ENCODE measurements at places on chromosomes 12 and 14.
A peak's percentile ranks its signal among the peaks of the same experiment; 100 is the strongest.

- DNase-seq = no peak
Observed at GRCh38 chr14:99187858-99188257, 84.1 kb downstream of the BCL11B start.

GRCh38 chr14:106843386-106843785, 1317.0 kb downstream of the TMEM121 start:
- no peak for DNase-seq

GRCh38 chr12:54641554-54641953, 6.6 kb downstream of the DCD start:
- no peak for DNase-seq

DNA sequence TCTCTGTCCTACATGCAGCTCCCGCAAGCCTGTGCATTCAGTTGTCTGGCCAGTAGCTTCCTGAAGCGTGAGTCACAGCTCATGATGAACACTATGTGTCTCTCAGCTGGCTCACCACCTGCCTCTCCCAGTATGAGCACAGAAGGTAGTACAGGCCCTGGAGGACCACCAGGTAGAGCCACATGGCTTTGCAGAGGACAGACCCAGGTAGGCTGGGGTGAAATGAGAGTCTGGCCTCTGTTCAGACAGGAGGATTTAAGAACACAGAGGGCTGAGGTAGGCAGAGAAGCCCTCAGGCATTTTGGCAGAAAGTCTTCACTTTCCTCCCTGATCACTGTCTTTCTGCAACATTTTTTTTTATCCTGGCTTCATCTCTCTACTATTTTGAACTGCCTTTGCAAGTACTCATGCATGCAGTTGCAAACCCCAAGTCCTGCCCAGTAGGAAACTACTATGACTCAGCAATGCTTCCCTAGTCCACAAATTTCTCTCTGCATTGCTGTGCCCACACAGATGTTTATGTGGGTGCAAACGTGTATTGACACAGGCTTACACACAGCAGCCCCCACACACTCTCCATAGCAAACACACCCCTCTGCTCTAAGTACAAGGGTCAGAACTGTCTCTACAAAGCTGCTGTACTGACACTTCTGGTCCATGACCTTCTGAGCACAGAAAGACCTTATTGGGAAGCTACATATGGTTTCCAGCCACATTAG, 7.2 kb upstream of the SDR9C7 start:
- DNase-seq = no peak

DNA sequence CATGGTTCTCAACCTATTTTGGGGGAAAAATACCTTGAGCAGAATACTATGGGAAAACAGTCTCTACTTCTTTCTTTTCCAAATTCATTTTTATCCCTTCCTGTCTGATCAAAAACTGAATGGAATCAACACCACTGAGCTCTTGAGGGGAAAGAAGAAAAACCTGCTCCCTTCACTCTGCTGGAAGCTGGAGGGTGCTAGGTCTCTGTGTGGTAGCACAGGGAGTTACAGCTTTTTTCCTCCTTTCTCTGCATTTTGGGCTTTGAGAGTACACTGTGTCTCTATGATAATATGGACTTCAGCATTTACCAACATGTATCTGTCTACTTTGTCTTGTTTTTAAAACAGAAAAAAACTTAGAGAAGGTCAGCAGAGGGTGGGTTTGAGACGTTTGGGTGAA, 417.2 kb upstream of the SYT1 start:
- no peak for DNase-seq

GRCh38 chr12:68279227-68280054, 26.0 kb upstream of the IL22 start:
- DNase-seq = no peak

DNA sequence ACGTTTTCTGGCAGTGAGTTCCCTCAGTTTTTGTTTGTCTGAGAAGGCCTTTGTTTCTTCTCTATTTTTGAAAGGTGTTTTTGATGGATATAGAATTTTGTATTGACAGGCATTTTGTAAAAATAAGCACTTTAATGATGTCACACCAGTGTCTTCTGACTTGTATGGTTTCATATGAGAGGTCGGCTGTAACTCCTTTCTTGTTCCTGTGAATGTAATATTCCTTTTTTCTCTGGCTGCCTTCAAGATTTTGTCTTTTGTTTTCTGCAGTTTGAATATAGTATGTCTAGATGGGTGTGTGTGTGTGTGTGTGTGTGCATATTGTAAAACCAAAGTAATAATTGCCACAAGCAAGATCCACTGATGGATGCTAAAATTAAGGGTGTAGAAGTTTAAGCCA, 67.8 kb upstream of the PSMC1 start:
- no peak for DNase-seq

DNA sequence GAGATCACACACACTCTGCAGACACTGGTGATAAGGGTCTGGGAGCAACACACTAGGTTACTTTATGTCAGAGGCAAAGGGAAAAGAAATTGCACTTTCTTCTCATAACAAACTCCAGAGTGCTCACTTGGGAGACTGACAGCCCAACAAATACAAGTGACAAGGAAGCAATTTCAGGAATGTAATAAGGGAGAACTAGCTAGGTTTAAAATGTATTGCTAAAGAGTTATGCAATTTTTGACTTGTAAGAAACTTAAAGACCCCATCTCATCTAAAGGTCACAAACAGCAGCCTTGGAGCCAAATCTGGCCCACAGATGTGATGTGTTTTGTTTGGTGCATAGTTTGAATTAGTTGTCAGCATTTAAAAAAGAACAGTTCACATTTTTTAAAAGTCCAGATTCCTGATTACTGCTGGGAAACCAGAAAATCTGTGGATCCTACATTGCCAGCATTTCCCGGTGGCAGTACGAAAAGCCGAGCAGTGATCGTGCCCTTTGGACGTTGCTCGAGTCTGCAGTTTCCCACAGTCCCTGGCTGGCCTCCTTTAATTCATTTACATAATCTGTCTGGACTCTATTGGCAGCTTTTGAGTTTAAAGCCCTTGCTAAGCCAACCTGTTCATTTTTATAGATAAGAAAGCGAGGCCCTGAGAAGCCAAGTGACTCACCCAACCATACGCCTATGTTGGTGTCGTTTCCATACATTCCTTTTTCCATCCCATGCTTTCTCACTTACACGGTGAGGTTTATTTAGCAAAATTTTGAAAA, 42.0 kb upstream of the ETV6 start:
- no peak for DNase-seq

GRCh38 chr14:65620195-65620594, 207.7 kb downstream of the FUT8 start:
- DNase-seq = no peak

GRCh38 chr14:59870277-59871165, at the start of gene RTN1:
Gene RTN1, minus strand, starts transcription at chr14:59870776. Its CDS starts 146 bp downstream, at chr14:59870630.
- peak; percentile 29 for DNase-seq

- DNase-seq = no peak
Observed at GRCh38 chr14:102418853-102419240, 56.1 kb downstream of the TECPR2 start.

- no peak for DNase-seq
Observed at GRCh38 chr12:123787466-123787865, 25.4 kb downstream of the DNAH10 start.

DNA sequence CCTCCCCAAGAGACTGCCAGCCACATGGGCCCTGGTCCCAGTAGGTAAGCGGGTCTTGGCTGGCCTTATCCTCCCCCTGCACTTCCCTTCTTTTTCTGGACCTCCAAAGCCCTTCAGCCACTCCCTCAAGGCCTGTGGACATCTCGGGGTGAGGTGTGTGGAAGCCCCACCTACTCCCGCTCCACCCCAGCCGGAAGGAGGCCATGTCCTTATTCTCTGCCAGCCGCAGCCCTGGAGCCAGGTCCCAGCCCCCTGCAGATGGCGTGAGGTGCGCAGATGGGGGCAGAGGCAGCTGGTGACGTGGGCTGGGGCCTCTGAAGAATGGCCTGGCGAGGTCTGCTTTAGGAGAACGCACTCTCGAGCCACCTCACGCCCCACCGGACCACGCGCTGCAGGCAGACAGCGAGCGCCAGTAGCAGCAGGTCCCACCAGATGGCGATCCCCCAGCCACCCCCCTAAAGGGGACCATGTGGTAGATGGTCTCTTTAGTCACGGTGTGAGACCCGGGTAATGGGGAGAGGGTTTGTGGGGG, 167.1 kb downstream of the TSPAN9 start:
- DNase-seq = no peak
